ENCODE measurements at places on chromosomes 1 and 21.

- DNase-seq, result no peak
Observed at GRCh38 chr1:211606914-211607753, 28.2 kb upstream of the SLC30A1 start.

GRCh38 chr1:160651433-160652064 is 4.7 kb upstream of the SLAMF1 start:
- no peak for DNase-seq

- no peak for DNase-seq
Observed at GRCh38 chr1:98406352-98407088, 255.0 kb upstream of the SNX7 start.

- DNase-seq, result no peak
Observed at GRCh38 chr1:201208236-201208635, 17.6 kb downstream of the IGFN1 start.

DNA sequence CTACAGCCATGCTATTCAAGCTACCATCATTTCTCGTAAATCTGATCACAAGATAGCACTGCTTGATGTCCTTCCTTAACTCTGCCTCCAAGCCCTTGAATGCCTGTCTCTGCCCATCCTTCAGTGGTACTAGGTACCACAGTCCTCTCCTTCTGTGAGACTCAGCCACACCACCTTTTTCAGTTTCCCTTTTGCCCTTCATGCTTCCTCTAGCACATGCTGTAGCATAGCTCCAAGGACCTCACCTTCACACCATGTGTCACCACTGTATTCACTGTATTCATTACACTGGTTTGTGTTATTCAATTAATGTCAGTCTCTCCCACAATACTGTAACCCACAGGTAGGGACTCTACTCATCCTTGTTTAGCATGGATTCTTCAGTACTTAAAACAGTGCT is 8.0 kb upstream of the TP53BP2 start:
- DNase-seq, result no peak

- no peak for DNase-seq
Observed at GRCh38 chr1:231903586-231904081, 277.0 kb downstream of the DISC1 start.

Measured in BJ (cell line).